ENCODE measurements at places on chromosomes 6 and 20.
A peak's percentile ranks its signal among the peaks of the same experiment; 100 is the strongest.

DNA sequence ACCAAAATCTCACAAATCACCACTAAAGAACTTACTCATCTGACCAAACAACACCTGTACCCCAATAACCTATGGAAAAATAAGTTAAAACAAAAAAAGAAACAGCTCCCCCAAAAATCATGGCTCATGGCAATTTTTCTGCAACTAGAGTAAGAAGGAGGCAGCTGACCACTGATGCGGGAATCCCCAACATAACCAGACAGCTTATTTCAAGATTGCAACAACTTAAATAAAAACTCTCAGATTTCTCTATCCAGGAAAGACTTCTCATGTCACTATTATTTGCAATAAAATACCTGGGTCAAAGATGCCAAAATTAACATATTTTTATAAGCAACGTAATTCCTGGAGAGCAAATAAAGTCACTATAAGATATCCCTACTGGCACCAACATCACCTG, 128.1 kb upstream of the LY86 start:
- no peak for DNase-seq

GRCh38 chr6:17835784-17836183, 129.1 kb upstream of the NUP153 start:
- DNase-seq: no peak

- no peak for DNase-seq
These were observed 40.9 kb downstream of the RPP40 start for GRCh38 chr6:4962905-4963304.

DNA sequence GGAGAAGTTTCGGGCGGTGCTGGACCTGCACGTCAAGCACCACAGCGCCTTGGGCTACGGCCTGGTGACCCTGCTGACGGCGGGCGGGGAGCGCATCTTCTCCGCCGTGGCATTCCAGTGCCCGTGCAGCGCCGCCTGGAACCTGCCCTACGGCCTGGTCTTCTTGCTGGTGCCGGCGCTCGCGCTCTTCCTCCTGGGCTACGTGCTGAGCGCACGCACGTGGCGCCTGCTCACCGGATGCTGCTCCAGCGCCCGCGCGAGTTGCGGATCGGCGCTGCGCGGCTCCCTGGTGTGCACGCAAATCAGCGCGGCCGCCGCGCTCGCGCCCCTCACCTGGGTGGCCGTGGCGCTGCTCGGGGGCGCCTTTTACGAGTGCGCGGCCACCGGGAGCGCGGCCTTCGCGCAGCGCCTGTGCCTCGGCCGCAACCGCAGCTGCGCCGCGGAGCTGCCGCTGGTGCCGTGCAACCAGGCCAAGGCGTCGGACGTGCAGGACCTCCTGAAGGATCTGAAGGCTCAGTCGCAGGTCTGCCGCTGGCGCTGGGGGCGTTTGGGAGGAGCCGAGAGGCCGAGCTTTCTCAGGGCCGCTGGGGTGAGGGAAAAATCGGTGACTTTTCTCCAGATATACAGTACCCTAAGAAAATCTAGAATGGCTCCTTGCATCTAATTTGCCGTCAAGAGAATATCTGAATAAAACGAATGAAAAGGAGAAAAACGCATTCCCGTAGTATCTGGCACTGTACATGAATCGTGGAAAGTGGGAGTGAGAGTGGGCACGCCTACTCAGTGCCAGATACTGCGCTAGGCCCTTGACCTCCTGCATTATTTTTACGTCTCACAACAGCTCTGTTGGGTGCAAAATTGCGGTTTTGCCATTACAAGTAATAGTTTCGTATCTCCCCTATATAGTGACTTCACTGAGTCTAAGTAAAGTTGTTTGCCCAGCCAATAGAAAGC, 1.0 kb downstream of the CALHM6 start:
- peak; percentile 40 for DNase-seq

GRCh38 chr6:31328355-31328960, 28.5 kb downstream of the HLA-B start:
- DNase-seq: no peak

DNA sequence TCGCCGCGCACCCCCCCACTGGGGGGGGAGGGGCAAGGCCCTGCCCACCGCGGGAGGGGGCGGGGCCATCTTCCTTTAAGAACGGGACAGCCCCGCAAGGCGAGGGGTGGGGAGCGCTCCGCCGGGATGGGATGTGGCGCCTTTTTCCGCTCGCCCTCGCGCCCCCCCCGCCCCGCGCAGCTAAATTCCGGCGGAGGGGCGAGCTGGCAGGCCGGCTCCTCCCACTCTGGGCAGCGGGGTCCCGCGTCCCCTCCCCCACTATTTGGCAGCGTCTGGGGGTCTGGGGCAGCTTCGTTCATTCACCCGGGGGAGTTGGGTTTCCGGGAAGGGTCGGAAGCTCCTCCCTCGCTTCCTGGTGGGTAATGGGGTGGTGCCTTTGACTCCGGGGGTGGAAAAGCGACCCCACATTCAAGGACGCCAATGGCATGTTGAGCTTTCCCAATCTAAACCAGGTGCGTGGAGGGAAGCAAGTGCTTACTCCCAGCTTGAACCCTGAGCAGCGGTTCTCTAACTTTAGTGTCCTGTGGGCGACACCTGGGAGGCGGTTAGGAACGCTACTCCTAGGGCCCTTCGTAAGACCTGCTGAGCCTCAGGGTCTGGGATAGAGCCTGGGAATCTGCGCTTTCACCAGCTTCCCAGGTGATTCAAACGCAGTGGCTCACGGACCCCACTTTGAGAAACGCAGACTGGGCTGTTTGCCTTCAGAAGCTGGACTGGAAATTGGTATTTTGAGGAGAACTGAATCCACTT, 927 bp downstream of the ASXL1 start:
- peak; percentile 89 for DNase-seq

- no peak for DNase-seq
These were observed 206.3 kb upstream of the KHDRBS2 start for GRCh38 chr6:62492192-62492822.

DNA sequence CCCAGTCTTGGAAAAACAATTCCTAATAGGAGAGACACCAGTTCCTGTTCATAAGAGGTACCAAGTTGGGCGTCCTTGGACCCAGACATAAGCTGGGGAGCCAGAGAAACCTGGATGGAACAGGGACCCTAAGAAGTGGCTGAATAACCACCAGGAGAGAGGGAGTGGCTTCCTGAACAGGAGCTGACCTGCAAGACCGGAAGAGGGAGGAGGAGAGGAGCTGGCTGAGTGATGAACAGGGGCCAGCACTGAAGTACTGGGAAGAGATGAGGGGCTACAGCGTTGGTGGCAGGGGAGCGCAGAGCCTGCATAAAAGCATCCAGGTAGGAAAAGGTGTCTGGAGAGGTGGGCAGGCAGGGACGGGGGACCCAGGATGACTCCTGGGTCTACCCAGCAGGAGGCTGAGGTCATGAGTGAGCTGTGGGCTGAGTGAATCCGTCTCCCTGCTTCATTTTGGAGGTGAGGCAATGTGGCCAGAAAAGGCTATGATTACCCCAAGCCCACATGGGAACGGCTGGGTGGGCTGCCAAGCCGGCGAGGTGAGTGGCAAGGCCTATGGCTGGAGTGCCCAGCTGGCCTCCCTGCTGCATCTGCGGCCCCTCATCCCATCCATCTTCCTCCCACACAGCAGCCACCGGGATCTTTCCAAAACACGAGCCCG, 34.4 kb upstream of the ZFAND3 start:
- no peak for DNase-seq

- no peak for DNase-seq
These were observed 20.6 kb downstream of the SLC17A9 start for GRCh38 chr20:62972845-62973745.

DNA sequence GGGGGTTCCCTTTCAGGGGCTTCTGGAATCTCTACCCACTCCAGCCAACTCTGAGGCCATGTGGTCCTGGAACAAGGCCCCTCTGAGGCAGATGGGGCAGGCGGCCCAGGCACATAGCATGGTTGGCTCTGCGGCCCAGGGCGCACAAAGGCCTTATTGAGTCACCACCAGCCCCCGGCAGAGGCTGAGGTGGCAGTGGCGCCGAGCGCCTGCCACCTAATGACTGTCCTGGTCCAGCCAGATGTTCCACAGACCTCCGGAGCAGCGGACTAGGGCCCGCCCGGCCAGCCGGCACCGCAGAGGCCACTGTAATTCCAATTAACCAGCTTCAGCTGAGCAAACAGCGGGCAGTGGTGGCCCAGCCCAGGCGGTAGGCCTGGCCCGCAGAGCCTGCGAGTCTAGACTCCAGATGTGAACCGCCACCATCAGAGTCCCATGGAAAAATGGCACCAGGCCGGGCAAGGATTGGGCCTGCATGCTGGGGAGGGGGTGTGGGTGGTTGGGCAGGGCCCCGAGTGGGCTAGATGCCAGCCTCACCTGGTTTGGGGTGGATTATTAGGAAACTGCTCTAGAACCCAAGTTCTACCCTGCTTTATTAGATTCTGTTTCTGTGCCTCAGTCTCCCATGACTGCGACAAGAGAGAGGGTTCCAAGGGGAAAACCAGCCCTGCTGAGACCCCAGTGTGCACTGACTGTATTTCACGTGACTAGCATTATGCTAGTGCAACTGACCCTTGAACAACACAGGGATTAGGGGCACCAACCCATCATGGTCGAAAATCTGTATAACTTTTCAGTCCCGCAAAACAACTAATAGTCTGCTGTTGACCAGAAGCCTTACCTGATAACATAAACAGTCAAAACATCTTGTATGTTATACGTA, 34.1 kb upstream of the ID1 start:
- no peak for DNase-seq

DNA sequence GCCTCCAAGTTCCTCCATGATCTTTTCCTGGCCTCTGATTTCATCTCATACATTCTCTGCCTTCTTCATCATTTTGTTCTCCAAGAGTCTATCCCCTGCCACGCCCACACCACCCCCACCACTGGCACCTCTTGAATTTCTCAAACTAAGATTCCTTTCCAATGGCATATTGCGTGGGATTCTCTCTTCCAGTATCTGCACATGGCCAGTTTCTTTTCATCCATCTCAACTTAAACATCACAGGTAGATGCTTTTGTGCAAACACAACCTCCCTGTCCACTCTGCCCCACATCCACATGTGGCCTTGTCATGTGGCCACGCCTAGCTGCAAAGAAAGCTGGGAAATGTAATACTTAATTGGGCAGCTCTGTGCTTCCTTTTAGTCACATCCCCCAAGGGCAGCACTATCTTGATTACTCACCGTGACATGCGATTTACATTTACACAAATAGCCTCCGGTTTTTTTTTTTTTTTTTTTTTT, 33.4 kb upstream of the ZMYND8 start:
- no peak for DNase-seq

DNA sequence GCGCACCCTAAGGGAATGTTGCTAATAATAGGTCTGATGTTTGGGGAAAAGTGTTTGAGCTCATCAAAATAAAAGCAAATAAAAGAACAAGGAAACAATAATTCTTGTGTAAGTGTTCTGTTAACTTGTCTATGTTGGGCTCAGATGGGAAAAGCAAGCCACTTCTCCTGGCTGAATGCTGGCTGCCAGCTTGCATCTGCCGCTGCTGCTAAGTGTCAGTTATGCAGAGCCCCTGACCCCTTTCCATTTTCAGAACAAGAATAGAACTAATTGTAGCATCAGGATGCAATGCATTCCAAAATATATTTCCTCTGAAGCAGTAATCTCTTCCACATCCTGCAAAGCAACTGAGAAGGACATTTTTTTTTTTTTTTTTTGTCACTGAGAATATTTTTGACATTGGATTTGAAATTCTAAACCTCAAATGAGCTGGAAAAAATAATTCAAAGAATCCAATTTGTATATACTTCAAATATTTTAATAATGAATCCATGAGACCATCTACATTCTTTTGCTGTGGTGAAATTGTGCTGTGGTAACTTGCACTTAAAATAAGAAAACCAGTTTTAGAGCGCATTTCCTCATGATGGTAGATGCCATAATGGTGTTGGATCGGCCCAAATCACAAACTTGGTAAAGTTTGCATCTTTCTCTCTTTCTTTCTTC, 43.9 kb upstream of the DEK start:
- no peak for DNase-seq

- no peak for DNase-seq
These were observed 11.0 kb downstream of the DACT2 start for GRCh38 chr6:168308390-168309144.

GRCh38 chr6:142692942-142693341, 252.0 kb downstream of the HIVEP2 start:
- DNase-seq: peak; percentile 56

GRCh38 chr20:43220612-43221011, 30.9 kb upstream of the PTPRT start:
- no peak for DNase-seq

DNA sequence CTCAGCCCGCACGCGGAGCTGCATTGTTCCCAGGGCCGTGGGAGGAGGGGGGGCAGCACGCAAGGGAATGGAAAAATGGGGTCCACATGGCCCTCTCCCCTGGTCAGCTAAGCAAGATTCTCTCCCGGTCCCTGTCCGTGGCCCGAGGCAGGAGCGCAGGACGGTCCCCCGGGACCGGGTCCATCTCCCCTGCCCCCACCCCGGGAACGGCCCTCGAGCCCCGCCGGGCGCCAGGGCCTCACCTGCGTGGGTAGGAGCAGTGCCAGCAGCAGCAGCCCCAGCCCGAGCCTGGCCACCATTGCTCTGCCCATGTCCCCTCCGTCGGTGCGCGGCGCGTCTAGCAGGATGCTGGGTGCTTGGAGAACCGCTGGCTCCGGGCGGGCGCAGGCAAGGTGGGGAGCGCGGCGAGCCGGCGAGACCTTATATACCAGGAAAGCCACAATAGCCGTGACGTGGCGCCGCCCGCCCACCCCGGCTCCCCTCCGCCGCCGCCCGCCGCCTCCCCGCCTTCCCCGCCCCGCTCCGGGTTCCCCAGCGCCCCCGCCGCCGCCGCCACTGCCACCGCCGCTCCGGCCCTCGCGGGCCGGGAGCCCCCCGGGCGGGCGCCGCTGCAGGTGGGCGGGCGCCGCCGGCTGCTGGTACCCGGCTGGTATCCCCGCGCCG, at the start of gene CD24:
CD24 (minus strand) TSS at position 394 of the 663 bp plus-strand sequence; CDS start at position 311, 83 bp downstream.
- peak; percentile 3 for DNase-seq

GRCh38 chr6:82739303-82739702, 326.3 kb downstream of the UBE3D start:
- DNase-seq: no peak

DNA sequence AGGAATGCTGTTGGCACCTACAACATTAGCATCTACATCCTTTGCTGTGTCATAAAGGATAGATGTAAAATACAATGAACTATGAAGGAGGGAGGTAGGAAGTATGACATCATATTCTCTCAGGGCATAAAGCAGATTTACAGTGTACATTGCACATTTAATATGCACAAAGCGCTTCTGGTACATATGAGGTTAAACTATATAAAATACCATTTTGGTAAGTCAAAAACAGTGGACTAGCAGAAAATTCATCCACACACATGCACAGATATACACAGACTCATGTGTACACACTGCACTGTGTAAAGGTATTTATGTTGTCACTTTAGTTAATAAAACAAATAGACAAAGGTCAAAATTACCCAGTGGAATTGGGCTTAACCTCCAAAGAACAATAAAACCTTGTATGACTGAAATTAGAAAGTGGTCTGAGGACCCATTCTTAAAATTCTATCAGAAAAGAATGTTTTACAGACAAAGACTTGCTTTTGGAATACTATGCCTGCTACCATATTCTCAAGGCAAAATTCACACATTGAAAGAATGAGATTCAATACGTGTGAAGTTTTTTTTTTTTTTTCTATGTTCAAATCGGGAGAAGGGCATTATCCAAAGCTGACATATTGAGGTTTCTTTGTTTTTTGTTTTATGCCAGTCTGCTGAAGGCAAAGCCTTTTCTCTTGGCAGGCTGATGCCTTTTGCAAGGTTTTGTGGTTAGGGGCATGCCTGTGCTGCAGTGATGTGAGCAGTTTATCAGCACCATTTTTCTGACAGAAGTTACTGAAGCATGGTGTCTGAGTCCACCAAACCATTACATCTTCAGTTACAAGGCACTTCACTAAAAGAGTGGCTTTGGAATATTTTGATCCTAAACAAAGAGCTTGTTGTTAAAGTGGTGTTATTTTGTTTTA, 199.0 kb downstream of the PLCB1 start:
- DNase-seq: no peak

Data from stimulated activated effector memory CD8-positive, alpha-beta T cell treated with anti-CD3 and anti-CD28 coated beads, Interleukin-12 subunit alpha, Interleukin-12 subunit beta, amount 100 ng/mL, for 72 hours (primary cell).